ENCODE measurements at places on chromosomes 7 and 10. TPM values are rescaled to one million over a fixed set of nuclear protein-coding genes. Genes with fewer than 3 reads are reported as not detected.

GRCh38 chr7:30734497-30734896 lies 17.4 kb upstream of the INMT start:
- DNase-seq = no peak

GRCh38 chr7:15341817-15342216 lies 220.0 kb downstream of the AGMO start:
- no peak for DNase-seq

GRCh38 chr7:51265066-51265907 lies 51.3 kb downstream of the COBL start:
- DNase-seq = no peak

GIMAP7 gene
- total RNA-seq = not detected

TPK1 gene
- 3.8 TPM for total RNA-seq

LYZL1 gene
- total RNA-seq = not detected

GRCh38 chr10:105187243-105187642 lies 546.2 kb downstream of the SORCS3 start:
- peak; percentile 88 for DNase-seq

DNA sequence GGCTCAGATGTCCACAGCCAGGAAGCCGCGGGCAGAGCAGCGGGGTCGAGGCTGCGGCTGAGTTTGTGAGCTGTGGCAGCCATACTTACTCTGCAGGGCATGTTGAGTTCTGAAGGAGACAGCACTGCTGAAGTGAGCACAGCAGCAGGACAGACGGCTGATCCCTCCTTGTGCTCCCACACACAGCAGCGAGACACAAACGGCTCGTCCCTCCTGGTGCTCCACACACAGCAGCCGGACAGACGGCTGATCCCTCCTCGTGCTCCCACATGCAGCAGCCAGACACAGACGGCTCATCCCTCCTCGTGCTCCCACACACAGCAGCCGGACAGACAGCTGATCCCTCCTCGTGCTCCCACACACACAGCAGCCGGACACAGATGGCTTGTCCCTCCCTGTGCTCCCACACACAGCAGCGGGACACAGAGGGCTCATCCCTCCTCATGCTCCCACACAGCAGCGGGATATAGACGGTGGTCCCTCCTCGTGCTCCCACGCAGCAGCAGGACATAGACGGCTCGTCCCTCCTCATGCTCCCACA lies 305.1 kb downstream of the PTPRN2 start:
- no peak for DNase-seq

LLCFC1 gene
- not detected for total RNA-seq

- no peak for DNase-seq
Observed at GRCh38 chr7:130162196-130162595, 43.0 kb downstream of the TMEM209 start.
